ENCODE measurements at places on chromosomes 11 and 22.

GRCh38 chr22:42270176-42270509 lies 310 bp downstream of the TCF20 start:
- no peak for DNase-seq

DNA sequence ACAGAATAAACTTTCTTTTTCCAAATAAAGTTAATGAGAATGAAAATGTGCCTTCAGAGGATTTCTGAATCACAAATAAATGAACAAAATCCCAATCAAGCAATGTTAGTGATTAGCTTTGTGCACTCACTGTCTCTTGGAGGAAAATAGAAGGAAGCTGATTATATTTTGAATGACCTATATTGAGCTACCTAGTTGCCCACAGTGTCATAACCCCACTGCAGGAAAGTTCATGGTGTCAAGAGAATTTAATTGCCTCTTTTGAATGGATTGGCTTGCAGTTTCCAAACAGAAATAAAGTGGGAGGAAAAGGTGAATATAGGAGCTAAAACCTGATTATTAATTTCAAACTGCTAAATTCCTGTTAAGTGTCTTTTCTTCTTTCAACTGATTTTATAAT lies 515.9 kb downstream of the JRKL start:
- no peak for DNase-seq

GRCh38 chr11:82539669-82540068 lies 194.0 kb downstream of the FAM181B start:
- DNase-seq: no peak

GRCh38 chr22:18120857-18121256 lies 10.2 kb downstream of the TUBA8 start:
- no peak for DNase-seq

GRCh38 chr11:84437071-84437980 lies 1151.2 kb upstream of the CCDC90B start:
- DNase-seq: no peak

GRCh38 chr11:70788248-70789022 lies 390.1 kb downstream of the CTTN start:
- peak; percentile 89 for DNase-seq

All from IMR-90 (cell line).